ENCODE measurements at places on chromosomes 1 and 21.
A peak's percentile ranks its signal among the peaks of the same experiment; 100 is the strongest.

DNA sequence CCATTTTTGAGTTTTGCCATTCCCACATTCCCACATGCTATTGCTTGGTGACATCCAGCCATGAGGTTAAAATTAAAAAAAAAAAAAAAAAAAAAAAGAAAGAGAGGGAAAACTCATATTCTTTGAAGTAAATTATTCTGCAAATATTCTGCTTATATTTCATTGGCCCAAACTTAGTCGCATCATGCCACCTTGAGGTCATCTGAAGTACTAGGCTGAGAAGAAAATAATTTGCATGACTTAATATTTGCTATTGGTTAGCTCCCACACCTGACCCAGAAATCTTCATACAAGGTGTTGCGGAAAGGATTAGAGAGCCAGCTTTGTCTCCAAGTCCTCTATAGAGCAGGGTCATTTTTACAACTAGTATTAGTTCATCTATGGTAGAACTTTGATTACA is 2206.0 kb downstream of the MRPL39 start:
- peak; percentile 18 for DNase-seq

- no peak for DNase-seq
Observed at GRCh38 chr1:239719642-239720258, 333.4 kb downstream of the CHRM3 start.

DNA sequence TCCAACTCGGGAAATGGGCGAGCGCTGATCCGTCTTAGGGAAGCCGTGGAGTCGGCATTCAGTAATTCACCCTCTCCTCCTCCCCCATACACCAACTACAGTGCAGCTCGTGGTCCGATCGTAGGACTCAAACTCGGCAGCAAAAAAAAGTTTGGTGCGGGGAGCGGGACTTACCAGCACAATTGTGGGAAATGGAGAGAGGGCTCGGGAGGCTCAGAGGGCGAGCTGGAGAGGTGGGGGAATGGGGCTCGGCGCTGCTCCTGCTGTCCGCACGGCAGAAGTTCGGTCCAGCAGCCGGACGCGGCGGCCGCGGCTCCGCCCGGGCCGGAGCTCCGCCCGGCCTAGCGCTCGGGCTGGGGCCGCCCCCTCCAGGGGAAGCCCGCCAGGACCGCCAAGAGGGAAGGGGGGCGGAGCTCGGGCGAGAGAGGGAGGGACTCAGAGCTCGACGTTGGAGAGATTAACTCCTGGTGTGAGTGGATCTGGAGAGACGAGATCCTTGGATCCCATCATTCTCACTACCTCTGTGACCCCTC is 676 bp upstream of the PIAS3 start:
- peak; percentile 93 for DNase-seq

GRCh38 chr1:218182455-218182854 is 102.6 kb upstream of the RRP15 start:
- DNase-seq, result no peak

GRCh38 chr21:28250946-28251345 is 741.7 kb downstream of the LTN1 start:
- DNase-seq, result no peak

- no peak for DNase-seq
Observed at GRCh38 chr1:155009221-155009711, 6.7 kb downstream of the ZBTB7B start.
